ENCODE measurements at places on chromosomes 3 and 15. TPM values are rescaled to one million over a fixed set of nuclear protein-coding genes. Genes with fewer than 3 reads are reported as not detected.

GRCh38 chr3:21835264-21835663, 84.3 kb upstream of the ZNF385D start:
- no peak for DNase-seq

GRCh38 chr15:67783303-67783702, 42.0 kb upstream of the SKOR1 start:
- no peak for DNase-seq

- DNase-seq = peak; percentile 64
These were observed 139.0 kb downstream of the FAM43A start for GRCh38 chr3:194824701-194825111.

- no peak for DNase-seq
These were observed 8.3 kb downstream of the ANXA2 start for GRCh38 chr15:60389261-60390077.

DNA sequence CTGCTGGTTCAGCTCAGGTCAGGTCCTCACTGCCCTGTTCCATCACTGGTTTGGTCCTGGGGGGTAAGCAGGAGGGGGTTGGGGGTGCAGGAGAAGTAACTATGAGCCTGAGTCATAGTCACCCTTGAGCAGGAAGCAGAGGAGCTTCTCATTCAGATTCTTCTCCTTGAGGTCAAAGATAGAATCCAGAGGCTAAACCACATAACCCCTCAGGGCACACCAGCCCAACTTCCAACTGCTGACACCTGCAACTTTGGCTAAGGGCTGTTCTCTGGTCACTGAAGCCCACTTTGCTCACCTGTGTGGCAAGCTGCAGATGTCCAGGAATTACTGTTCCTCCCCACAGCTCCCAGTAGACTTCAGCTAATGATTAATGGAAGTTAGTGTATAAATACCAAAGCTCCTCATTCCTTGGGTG, 48.8 kb upstream of the LRRFIP2 start:
- no peak for DNase-seq

DNA sequence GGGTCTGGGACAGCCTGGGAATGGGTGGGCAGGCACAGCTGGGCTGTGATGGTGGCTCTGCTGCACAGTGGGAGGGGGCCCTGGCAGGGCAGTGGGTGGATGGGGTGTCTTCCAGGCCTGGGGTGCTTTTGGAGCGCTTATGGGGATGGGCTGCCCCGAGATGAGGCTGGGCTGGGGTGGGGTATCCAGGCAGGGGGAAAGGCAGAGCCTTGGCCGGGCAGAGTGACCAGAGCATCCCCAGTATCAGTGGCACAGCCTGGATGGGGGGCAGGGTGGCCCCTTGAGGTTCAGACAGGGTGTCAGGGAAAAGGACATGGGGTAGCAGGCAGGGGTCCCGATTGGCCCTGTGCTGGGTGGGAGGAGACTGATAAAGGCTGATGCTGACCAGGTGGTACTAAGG, 26.6 kb downstream of the HDAC11 start:
- DNase-seq = no peak

DNA sequence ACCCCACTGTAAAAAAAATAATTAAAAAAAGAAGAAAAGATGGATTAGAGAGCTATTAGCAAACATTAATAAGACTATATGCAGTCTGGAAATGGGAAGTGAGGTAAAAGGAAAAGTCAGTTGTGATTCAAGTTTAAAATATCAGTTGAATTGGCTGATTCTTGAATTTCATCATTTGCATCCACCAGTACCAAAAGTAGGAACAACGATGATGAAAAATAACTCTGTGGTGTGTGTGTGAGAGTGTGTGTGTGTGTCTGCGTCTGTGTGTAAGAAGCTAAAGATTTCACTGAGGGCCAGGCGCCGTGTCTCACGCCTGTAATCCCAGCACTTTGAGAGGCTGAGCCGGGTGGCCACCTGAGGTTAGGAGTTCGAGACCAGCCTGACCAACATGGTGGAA, 56.0 kb upstream of the SLC4A7 start:
- no peak for DNase-seq

The C3orf20 gene
- total RNA-seq = not detected

The MST1R gene
- total RNA-seq = not detected

All from Daoy (cell line).